ENCODE measurements at places on chromosomes 6 and 20. TPM values are rescaled to one million over a fixed set of nuclear protein-coding genes. Genes with fewer than 3 reads are reported as not detected.
A peak's percentile ranks its signal among the peaks of the same experiment; 100 is the strongest.

The C20orf204 gene
- 1.4 TPM for polyA plus RNA-seq

The MYH7B gene
- 0.83 TPM for polyA plus RNA-seq

The ANGPT4 gene
- polyA plus RNA-seq = 0.27 TPM

The SUN5 gene
- polyA plus RNA-seq = not detected

The CLIC5 gene
- polyA plus RNA-seq = 188 TPM

DNA sequence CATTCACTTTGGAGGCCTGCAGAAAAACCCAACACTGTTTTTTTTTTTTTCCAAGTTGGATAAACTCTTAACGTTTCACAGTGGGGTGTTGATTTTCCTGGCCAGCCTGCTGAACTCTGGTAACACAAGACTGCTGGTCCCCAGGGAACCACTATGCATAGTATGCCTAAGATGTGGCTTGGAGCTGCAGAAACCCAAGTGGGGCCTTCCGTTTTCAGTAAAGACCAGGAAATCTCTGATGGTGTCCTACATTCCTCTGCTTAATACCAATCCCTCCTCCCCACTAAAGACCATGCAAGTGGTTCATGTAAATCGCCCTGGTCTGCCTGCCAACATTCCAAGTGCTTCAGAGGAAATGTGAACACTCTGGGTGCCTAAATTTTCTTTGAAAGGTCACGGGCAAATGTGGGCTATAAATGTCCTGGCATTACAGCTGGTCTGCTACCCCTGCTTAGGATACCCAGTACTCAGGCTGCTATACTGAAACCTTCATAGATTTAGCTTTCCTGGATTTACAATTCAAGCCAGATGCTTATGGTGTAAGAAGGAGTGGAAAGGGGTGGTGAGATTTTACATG is 615.4 kb downstream of the MAFB start:
- DNase-seq = no peak

GRCh38 chr6:154995254-154996015 is at the start of gene TIAM2:
Gene TIAM2, plus strand, starts transcription at chr6:154995315. Its CDS starts 133,909 bp downstream, at chr6:155129224.
- DNase-seq = no peak

- no peak for DNase-seq
Observed at GRCh38 chr6:41531591-41532582, 14.3 kb upstream of the FOXP4 start.

DNA sequence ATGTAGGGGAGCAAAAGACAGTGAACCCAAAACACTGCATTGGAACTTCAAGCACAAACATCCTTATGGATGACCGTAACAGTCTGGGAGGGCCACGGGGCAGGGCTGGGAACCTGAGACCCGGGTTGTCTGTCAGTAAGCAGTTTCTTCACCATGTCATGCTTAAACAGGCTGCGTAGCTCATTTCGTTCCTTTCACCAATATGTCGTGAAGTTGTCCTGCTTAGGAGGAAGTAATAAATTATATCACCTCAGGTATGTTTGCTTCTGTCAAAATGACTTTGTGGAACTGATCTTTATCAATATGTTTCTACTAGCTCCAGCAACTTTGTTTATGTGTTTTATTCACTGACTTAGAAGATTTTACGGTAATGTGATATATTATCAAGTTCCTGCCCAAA is 12.4 kb upstream of the MAK start:
- DNase-seq = no peak

GRCh38 chr6:27545271-27546046 is 72.6 kb upstream of the ZNF184 start:
- DNase-seq = no peak

DNA sequence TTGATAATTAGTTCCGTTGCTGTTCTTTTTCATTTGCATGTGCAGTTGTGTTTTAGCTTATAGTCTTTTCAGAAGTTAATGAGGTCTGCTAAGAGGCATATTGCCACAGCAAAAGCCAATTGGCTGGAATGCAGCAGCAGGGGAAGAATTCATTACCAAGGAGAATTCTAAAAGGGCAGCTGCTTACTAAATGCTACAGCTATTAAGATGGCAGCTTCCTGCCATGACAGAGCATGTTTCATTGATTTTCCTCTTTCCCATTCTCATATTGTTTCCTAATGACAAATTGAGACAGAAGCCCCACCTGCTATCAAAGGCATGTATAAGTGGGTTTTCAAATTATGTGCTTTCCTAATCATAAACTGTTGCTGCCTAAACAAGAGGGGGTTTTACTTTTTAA is 66.6 kb downstream of the CLVS2 start:
- no peak for DNase-seq

GRCh38 chr6:69796073-69796641 is 653 bp downstream of the LMBRD1 start:
- peak; percentile 32 for DNase-seq

DNA sequence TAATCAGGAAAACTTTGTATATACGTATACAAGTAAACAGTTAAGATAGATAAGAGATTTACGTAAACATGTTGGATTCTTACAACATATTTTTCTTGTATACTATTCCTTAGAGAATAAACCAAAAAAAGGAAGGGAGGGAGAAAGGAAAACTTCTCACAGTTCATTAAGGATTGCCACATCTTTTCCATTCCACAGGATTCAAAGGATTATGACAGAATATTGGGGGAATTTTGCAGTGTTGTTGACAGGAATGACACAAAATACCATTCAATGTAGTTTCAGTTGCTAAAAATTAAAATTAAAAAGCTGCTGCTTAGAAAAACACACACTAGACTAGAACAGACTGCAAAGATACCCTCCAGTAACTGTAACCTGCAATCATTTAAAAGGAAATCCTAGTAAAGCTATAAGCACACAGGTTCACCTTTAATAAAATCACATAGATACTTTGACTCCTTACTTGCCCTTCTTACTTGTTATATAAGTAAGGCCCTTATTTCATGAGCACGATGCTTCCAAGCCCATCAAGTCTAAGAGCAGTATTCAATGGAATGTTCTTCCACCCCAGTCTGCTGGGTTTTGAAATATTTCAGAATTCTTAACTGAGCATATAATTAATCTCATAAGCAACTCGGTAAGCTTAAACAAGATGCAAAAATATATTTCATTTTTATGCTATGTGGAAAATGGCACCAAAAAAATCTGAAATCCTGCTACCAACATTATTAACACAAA is 107.8 kb downstream of the SMLR1 start:
- no peak for DNase-seq

DNA sequence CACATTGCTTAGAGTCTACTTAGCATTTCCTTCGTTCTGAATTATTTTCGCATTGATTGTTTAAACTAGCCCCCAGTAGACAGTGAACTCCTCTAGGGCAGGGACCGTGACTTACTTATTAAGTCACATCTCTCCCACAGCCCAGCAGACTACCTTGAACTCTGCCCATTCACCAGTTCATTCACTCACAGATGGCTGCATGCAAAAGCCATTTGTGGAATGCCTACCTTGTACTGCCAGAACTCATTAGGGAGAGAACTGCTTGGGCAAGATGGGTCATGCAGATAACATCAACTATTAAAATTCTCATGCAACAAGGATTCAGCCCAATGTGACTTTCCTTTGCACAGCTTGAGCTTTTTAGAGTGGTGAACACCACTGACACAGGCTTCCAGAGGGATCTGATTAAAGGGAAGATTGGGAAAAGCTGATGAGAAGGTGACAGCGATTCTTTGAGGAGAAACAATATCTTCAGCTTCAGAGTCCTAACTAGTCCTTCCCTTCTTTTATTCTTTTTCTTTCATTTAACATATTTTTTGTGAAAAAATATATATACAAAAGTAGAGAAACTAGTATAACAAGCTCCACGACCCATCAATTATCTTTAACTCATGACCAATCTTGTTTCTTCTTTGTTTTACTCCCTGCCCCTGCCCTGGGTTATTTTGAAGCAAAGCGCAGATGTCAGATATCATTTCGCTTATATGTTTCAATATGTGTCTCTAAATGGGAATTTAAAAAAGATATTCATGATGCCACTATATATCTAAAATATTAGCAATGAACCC is 273.9 kb downstream of the CDC5L start:
- DNase-seq = no peak

DNA sequence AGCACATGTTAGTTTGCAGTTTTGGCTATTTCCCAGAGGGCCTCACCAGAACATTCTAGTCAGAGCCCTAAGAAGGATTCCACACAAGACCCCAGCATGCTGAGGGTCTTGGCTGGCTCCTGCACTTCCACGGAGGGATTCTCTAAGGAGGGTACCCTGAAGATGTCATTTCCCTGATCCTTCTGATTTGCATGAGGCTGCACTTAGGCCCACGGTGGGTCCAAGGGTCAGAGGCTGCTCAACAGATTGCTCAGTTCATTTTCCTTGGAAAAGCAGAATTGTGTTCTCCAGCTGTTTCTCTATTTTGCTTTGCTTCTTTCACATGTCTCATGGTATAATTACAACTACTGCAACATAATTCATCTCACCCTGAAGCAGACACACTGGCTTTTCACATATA is 22.2 kb downstream of the PREP start:
- DNase-seq = no peak
